ENCODE measurements at places on chromosomes 2 and 18.

DNA sequence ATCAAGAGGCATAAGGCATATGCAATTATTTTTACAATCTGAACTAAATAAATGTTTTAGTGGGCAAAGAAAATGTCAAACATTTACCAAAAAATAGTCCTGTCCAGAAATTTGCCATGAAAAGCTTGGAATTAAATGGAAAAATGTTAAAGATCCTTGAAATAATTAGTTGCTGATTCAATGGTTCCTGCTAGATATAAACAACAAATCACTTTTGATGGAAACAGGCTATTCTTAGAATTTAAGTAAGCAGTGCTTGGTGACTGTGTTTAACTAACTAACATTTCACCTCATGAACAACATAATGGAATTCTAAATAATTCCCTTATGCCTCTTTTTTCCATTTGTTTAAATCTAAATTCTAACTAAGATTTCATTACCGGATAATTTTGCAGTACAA, 3.9 kb downstream of the RND3 start:
- no peak for DNase-seq

DNA sequence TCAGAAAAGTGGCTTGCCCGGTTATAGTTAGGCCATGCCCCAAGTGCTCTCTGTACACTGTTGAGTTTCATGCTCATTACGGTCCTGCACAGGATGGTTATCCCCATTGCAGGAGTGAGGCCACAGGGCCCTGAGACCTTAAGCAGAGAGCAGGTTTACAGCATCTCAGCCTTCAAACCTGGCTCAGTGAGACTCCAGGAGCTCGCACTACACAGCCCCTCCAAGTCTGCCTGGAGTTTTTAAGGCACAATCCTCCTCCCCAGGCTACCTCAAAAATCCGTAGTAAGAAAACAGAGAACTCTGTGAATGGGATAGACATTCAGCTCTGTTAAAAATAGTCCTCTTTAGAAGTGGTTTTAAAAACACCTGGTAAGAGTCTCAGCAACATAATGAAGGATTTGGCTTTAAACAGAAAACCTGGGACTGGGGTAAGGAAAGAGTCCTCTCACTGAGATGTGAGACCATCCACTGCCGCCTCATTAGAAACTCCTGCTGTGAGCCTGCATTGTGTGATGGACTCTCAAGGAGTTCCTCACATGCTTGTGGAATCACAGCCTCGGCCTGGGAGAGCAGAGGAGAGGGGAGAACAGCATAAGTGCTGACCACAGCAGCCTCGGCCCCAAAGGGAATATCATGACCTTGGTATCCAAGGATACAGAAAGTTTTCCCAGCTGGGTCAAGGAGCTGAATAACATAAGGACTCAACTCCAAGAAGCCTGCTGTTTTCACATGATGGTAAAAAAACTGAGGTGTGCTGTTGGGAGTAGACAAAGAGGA, 214.8 kb downstream of the ATAD2B start:
- DNase-seq: no peak

GRCh38 chr2:147222506-147222905, 622.3 kb upstream of the ACVR2A start:
- DNase-seq: no peak

GRCh38 chr2:98188351-98189046, 101.5 kb downstream of the VWA3B start:
- no peak for DNase-seq

DNA sequence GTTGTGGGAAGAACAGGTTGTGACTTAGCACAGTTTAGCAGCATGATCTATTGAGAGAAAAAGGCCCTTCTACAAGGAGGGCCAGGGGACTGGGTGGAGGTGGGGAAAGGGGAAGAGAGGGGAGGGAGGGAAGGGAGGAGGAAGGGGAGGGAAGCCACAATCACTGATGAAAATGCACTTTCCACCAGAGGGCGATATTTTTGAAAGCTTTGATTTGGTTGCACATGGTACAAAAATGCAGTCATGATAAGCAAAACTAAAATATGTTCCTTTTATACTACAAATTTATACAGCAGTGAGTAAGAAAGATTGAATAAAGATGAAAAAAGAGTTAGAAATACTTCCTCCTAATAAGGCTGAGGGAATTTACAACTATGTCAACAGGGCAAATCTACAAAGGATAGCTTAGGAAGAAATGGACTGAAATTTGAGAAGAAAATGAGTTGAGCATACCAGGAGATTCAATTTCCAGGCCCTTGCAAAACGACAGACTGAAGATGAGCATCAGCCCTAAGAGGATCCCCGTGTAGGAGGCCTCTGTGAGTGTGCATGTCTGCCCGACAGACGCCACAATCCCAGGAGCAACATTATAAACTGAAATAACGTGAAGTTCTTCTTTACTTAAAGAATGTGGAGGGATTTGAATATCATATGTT, 17.2 kb downstream of the SH3YL1 start:
- no peak for DNase-seq

GRCh38 chr18:21933931-21934765, 193.6 kb downstream of the MIB1 start:
- DNase-seq: no peak

- DNase-seq: peak; percentile 47
Measured at GRCh38 chr18:24397131-24397693, 412 bp downstream of the OSBPL1A start.

DNA sequence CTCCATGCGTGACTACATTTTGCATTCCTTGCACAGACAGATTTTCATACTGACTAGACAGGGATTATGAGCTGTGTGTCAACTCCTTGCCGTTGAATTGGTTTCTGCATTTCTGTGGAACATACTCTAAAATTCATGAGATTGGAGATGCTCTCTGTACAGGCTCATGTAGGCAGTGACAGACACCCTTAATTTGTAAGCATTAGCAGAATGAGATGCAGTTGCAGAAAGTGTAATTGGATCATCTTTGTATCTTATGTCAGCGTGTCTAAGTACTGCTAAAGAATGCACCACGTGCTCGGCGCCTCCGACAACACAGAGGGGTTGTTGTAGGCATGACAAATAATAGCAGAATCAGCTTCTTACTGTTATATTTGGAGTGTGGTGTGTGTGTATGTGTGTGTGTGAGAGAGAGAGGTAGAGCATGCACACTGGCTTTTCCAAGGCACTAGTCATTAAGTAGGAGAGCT, 212.4 kb downstream of the CMPK2 start:
- DNase-seq: no peak

DNA sequence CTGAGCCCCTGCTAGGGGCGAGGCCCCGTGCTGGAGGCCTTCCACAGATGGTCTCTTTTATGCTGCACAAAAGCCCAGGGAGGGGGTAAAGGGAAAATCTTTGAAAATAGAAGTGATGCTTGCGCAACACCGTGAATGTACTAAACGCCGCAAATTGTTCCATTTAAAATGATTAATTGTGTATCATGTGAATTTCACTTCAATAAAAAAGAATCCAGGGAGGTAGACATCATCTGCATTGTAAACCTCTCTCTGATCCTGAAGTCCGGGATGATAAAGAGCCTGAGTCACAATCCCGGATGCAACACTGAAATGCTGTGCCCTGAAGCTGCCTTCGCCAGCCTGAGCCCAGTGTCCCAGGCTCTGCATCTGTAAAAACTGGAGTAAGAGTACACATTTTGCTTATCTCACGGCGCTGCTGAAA, 107.7 kb upstream of the PPP1CB start:
- peak; percentile 83 for DNase-seq

GRCh38 chr2:231161877-231162329, 36.5 kb upstream of the ARMC9 start:
- no peak for DNase-seq

DNA sequence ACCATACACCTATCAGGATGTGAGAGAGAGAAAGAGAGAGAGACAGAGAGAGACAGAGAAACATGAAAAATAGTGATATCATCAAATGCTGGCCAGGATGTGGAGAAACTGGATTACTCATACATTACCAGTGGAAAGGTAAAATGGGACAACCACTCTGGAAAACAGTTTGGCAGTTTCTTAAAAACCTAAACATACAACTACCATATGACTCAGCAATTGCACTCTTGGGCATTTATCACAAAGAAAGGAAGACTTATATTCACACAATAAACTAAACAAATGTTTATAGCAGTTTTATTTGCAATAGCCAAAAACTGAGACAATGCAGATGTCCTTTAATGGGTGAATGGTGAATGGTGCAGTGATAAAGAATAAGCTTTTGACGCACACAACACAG, 29.1 kb downstream of the SLC4A3 start:
- DNase-seq: no peak

GRCh38 chr2:240395896-240396622, 39.4 kb upstream of the GPC1 start:
- peak; percentile 52 for DNase-seq

DNA sequence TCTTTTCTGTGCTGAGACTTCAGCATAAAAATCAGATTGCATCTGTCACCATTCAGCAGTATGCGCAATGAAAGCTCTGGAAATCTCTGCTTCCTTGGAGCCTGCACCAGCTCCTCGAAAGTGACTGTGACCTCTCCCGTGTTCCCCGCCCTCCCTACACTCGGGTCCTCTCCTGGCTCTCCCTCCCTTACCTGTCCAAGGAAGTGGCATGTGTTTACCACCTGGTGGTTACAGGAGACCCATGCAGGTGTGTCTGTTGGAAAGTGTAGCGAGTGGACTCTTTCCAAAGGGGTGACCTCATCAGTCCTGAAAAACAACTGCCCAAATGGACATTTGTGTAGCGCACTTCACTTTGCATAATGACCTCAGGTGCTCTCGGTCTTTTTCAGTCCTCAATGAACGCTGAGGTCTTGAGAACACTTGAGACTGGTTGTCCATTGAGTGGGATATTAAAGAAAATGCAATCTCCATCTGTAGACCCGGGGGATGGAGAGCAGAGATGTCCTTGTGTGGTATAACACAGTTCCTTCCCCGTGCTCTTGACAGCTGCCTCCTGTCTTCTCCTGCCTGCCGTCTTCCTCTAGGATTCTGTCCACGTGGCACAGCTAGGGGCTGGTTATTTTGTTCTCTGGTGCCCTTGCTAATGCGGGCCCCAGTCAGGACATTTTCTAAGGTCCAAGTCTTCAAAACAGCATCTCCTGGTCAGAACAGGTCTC, 133.2 kb downstream of the ACKR3 start:
- DNase-seq: no peak

DNA sequence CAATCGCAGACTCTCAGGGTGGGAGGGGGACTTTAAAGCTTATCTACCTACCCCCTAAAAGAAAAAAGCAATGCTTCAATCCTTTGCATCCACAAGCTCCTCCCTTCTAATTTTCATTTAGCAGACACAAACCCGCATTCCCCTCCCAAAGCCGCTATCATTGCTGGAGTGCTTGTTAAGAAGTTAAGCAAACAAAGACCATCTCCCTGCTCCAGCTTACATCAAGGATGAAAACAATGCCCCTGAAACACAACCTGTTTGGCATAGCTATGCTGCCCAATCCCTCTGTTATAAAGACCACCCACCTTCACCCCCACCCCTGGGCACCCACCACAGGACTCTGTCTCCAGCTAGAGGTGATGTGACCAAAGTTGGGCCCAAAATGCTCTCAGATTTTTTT, 33.0 kb downstream of the REEP1 start:
- DNase-seq: no peak

DNA sequence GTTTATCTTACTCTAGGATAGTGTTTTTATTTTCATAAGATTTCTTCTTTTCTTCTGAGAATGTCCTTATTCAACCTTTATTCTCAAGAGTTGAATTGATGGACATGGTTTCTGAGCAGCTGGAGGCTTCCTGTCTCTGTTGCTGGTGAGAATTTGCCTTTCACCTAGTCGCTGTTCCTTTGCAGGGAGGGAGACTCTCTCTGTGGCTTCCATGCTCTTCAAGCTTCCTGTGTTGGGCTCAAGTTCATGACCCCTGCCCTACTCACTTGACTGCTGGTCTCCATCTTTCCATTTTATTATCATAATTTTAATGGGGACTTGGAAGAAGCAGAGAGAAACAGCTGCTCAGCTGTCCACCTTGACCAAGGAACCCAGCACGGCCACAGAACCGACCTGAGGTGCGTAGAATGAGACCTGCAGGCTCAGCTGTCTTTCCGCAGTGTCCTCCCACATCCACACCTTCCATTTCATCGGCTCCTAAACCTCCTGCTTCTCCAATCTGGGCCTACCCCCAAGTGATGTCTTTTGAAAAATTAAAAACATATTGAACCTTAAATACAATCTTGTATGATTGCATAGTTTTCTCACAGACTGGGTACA, 24.2 kb downstream of the TMEM18 start:
- DNase-seq: no peak

- DNase-seq: no peak
Measured at GRCh38 chr2:106030287-106031268, 163.5 kb downstream of the UXS1 start.
